ENCODE measurements at places on chromosomes 5 and 9.

GRCh38 chr5:54093081-54093492 is 217.3 kb downstream of the ARL15 start:
- no peak for DNase-seq

DNA sequence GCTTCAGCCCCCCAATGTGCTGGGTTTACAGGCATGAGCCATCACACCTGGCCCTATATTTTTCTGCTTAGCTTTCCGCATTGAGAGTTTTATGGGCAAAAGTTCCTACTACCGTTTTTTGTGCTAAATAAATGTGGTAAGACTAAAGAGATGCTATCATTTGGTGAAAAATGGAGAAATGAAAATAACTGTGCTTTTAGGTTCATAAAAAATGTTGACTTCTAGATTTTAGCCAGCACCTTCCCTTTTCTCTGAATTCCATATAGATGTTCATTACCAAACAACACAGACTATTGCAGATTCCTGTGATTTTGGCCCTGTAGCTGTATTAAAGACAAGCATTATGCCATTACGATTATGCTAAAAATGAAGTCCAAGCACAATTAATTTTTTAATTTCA is 72.0 kb upstream of the CTSL start:
- DNase-seq = no peak

DNA sequence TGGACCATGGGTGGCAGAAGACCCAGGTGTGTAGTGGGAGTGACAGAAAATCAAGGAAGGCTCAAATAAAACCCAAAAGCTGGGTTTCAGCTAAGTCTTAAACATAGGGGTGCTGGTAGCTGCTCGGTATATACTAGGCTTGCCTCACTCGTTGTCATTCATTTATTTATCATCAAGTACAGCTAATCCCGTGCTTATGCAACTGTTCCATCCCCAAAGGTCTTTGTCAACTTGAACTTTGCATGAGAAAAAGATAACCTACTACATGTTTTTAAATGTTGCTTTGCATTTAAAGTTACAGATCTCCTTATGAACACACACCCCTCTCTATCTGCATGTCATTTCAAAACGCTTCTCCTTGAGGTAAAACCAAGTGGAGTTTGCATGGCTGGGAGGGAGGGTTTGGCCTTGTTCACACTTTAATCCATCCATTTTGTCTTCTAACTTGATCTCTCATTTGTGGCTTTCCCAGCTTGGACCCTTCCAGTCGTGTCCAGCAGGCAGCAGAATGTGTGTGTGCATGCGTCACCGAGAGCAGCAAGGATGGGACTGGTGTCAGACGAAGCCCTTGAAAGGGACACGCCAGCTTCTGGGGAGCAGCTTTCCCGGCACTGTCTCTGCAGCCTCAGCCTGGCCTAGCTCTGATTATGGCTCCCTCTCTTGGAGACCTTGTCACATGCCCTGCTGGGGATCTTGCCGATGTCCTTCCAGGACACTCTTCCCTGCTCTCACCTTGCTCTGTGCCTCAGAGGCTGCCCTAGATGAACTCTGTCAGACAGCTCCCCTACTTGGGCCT is 133.5 kb downstream of the GADD45G start:
- no peak for DNase-seq

GRCh38 chr5:147387109-147387508 is 122.8 kb downstream of the DPYSL3 start:
- DNase-seq = no peak

- no peak for DNase-seq
Measured at GRCh38 chr5:135503871-135504270, 31.9 kb downstream of the NEUROG1 start.

DNA sequence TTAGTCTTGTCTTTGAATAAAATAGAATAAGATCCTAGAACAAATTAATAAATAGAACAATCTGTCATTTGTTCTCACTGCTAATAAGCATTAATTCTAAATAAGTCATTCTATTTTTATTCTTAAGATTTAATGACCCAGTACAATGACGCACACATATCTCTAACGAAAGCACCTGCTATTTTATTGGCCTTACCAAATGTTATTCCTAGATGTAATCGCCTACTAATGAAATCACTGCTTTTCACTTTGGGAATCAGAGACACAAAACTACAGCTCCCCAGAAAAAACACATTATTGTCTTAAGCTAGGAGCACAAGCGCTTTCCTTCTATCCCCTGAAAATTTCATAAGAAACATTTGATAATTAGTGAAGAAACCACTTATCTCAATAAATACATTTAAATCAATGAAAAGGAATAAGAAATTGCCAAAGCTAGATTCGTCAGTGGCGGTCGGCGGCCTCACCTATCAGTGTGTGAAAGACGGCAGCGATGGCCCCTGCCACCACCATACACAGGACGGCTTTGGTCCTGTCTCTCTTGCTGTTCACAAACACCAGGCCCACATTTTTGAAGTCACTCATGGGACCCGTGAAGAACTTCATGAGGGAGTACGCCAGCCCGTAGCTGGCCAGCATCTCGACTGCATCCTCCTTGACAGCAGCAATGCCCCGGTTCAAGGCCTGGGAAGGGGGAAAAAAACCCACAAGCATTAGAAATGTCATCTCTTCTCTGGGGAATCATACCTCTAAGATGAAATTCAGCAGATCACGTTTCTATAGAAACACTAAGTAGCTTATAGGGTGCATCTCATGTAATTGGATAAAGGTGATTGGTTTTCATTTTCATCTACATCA is 102.8 kb downstream of the ANKH start:
- no peak for DNase-seq

- no peak for DNase-seq
Measured at GRCh38 chr5:133265257-133265656, 213.4 kb downstream of the HSPA4 start.

DNA sequence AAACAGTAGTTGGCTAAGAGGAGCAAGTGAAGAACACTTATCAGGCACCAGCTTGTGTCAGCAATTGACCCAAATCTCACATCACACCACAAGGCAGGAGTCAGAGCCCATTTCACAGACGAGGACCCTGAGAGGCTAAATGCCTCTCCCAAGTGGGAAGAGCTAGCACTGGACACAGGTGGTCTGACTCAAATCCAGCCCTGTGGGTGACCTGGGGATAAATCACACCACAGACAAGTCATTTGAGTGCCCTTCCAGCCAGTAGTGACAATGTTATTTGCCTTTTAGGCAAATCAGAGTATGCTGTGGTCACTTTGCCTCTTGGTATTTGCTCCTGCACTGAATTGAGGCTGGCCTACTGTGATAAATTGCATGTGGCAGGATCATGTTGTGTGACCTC is 138.7 kb downstream of the SYK start:
- no peak for DNase-seq

DNA sequence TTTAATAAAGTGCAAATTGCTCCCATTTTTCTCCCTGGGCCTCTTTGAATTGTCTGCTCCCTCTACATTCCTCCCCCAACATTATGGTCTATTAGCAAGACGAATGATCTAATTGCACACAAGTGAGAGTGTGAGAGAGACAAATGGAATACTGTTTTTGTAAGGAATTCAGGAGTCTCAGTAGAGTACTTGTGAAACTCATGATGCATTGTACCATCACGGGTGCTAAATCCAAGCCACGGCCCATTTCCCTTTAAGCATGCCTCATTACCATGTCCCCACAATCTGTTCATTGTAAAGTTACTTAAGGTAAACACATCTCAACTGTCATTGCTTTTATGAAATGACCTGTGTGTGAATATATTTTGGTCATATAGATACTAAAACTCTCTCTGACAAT is 62.8 kb downstream of the CD180 start:
- DNase-seq = no peak

- DNase-seq = no peak
Measured at GRCh38 chr9:114500697-114501292, 4.5 kb downstream of the WHRN start.

GRCh38 chr5:124481419-124481818 is 265.0 kb downstream of the ZNF608 start:
- DNase-seq = no peak
